ENCODE measurements at places on chromosomes 3 and 15.

DNA sequence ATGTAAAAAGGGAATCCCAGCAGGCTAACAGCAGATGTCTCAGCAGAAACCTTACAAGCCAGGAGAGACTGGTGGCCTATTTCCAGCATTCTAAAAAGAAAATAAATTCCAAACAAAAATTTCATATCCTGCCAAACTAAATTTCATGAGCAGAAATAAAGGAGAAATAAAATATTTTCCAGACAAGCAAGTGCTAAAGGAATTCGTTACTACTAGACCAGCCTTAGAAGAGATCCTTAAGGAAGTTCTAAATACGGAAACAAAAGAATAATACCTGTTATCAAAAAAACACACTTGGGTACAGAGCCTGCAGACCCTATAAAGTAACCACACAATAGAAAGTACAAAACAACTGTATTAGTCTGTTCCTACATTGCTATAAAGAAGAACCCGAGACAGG lies 41.4 kb downstream of the HDGFL3 start:
- no peak for DNase-seq

DNA sequence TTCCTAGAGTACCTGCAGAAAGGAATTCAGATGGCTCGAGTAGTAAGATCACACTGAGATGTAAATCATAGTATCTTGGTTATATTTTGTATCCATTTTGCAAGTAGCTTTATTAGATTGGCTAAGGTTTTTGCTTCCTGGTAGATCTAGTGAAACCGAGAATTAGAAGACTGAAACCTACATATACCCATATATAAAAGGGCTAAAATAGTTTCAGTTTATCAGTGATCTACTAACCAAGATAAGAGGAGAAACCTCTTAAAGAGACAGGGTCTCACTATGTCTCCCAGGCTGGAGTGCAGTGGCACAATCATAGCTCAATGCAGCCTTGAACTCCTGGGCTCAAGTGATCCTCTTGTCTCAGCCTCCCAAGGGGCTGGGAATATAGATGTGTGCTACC lies 135.3 kb downstream of the PCCB start:
- DNase-seq: no peak

GRCh38 chr3:73148206-73148605 lies 86.7 kb downstream of the EBLN2 start:
- no peak for DNase-seq

GRCh38 chr3:108946292-108947285 lies 7.1 kb downstream of the GUCA1C start:
- DNase-seq: peak; percentile 74

GRCh38 chr15:68699124-68699880 lies 120.5 kb downstream of the CORO2B start:
- no peak for DNase-seq

DNA sequence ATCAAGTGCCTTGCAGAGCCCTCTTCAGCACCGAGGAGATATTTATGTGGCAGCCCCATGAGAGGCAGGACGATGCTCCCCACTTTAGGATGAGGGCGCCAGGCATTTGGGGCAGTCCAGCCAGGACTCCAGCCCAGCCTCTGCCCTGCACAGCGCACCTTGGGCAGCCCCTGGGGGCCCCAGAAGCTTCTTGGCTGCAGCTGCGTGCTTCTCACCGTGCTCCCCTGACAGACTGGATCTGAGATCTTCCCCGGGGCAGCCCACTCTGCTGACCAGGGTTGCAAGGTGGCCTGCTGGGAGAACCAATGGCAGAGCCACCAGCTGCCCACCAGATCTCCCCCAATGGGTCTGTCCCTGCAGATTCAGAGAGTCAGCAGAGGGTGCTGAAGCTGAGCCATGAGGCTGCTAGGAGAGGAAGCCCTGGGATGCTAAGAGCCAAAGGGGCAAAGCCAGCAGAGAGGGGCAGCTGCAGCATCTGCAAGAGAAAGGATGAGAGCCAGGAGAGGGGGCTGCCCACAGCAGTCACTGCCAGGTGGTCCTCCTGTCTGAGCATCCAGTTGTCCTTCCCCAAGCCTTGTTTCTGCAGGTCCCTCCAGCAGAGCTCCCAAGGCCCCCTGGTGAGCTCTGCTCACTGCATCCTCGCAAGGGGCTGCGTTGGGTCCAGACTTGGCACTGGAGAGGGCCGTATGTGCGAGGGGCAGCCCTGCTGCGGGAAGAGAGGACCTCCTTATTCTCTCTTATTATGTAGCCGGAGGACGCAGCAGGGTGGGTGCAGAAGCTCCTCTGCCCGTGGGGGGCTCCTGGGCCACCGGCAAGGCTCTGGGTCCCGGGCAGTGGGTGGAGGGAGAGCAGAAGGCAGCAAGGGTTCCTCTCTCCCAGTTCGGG lies 14.7 kb upstream of the KLF13 start:
- no peak for DNase-seq

DNA sequence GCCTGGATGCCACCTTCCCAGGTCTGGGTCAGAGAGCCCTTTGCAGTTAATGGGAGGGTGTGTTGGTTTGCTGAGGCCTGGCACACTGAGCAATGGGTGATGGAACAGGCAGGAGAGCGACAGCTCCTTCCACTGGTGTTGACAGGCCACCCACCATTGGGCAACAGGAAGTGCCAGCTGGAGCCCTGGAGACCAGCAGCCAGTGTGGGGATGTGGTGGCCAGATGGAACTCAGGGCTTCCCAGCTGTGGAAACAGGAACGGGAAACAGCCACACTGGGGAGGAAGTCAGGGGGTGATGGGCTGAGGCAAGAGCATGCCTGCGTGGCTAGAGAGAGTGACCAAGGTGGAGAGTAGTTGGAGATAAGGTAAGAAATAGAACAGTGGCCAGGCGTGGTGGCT lies 9.3 kb downstream of the PSTPIP1 start:
- no peak for DNase-seq

DNA sequence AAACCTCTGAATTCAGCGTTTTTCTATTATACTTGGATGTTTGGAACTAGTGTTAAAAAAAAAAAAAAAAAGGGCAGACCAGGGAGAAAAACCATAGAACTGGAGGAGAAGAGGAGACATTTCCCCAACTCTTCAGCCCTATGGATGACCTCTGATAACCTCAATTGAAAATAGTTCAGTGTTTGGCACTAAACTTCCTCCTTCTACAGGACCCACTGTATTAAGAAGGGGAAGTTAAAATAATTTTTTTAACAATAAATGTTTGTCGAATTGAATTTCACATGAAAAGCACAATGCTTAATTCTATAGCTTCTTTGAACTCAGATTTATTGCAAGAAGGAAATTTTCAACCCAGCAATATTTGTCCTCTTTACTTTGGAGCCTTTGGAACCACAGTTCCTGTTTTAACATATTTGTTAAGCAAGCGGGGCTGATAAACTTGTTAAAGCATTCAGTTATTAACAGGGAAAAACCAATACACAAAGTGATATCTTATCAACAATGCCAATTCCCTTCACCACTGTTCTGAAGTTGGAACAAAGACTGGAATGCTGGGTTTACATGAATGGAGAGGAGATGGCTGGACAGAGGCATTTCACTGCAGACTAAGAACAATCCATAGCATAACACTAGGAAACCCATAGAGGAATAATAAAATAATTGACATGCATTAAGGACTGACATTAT lies 3.1 kb upstream of the A4GNT start:
- no peak for DNase-seq

GRCh38 chr15:40344631-40345120 lies 3.9 kb upstream of the CCDC9B start:
- DNase-seq: peak; percentile 61

GRCh38 chr3:65712140-65712539 lies 326.6 kb downstream of the MAGI1 start:
- peak; percentile 73 for DNase-seq

GRCh38 chr3:56303487-56303886 lies 164.8 kb downstream of the ERC2 start:
- DNase-seq: peak; percentile 51

- DNase-seq: peak; percentile 88
These were observed 1.5 kb downstream of the CHSY1 start for GRCh38 chr15:101250341-101250831.

GRCh38 chr3:27623085-27623753 lies 98.9 kb downstream of the EOMES start:
- no peak for DNase-seq

DNA sequence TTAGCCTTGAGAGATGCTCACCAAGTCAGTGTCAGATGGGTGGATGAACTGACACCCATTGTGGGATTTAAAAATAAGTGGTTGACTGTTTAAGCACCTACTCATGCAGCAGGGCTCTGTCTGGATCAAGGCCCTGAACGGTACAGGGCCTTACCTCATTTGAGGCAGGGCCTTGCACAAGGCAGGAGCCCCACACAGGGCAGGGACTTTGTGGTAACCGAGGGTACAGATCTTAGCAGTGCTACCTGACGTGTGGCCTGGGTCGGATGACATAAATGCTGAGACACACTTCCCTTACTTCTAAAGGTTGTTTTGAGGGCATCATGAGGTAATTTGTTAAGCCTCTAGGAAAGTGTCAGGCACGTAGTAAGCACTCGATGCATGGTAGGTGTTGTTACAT lies 59.5 kb upstream of the PLXNA1 start:
- no peak for DNase-seq

- no peak for DNase-seq
These were observed 1044.1 kb upstream of the NR2F2 start for GRCh38 chr15:95286352-95286880.

- no peak for DNase-seq
These were observed 60.5 kb downstream of the MYRIP start for GRCh38 chr3:39869890-39870289.

- no peak for DNase-seq
These were observed 25.7 kb downstream of the MYO1E start for GRCh38 chr15:59346951-59347350.
